ENCODE measurements at places on chromosomes 11 and 22.

DNA sequence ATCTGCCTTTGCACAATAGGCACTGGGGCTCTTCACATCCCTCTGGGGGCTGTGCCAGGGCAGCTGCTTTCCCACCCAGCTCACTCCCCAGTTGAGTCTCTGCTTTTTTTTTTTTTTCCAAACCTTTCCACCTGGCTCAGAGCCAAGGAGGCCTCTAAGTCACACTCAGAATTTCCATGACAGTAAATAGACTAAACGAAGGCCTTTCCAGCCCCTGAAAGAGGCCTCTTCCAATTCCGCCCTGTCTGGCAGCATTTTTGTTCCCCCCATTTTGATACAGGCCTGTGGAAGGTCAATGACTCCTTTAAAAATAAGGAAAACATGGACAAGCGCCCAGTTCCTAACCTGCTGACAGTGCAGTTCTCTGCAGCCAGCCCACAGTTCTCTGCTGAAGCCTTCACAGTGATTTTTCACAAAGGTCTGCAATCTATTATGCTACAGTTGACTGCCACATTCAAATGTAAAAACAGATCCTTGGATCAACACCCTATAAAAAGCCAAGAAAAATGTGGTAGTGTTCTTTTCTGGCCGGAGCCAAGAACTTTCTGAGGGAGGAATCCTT lies 107.5 kb upstream of the SESN3 start:
- no peak for DNase-seq

DNA sequence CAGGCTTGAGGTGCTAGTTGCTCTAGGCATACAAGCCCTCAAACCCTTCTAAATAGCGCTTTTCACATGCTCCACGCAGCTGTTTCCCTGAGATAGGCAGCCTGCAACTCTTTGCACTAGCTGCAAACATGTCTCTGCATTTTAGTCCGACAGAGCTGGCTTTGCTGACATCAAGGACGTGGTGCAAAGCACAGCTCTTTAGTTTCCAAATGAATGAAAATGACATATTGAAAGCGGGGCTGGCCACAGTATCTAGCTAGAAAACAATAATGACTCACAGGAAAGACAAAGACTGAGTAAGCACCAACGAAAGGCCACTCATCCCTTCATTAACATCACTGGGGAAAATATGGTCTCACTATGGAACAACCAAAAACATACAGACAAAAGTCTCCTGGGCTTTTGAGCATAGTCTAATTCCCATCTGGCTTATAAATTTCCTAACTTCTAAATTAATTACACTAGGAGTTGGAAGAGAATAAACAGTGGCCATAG lies 15.3 kb upstream of the ZC3H12C start:
- no peak for DNase-seq

DNA sequence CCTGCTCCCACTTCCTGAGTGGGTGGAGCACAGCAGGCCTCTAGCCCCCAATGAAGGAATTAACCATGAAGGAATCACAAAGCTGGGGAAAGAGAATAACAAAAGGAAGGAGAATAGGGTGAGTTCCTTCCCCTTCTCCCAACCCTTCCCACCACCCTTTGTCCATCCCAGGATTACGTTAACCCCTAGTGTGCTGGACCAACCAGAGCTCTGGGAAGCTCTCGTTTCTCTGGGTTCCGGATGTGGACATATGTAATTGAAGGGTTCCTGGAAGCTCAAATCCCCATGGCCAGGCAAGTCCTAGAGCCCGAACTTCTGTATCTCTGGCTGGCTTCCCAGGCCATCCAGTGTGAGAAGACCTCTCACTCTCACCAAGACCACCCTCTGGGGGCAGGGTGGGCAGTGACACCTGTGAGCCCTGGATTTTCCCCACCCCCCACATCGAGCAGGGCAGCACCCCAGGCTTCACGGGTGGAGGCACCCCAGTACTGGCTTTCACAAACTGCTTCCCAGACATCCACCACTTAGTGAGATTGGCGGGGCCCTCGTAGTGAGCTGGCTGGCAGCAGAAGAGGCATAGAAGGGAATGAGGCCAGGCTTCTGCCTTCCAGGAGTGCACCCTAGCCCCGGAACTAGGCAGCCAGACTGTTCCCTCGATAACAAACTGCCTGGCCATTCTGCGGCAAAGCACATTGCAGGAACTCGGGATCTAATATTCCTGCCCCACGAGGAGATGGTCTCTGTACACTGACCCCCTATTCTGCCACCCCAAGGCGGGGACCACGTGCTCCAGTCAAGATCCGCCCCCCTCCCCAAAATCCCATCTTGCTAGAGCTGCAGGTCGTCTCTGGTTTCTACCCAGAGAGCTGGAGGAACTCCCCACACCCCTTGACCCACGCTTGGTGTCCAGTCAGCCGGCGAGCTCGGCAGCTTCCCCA lies 2.1 kb downstream of the NECTIN1 start:
- DNase-seq, result no peak

GRCh38 chr22:20444325-20444724 lies 6.7 kb upstream of the SCARF2 start:
- no peak for DNase-seq

- DNase-seq, result no peak
Observed at GRCh38 chr11:109303342-109303741, 118.6 kb upstream of the C11orf87 start.

GRCh38 chr11:66907751-66908630 lies 50.2 kb downstream of the PC start:
- DNase-seq, result no peak

DNA sequence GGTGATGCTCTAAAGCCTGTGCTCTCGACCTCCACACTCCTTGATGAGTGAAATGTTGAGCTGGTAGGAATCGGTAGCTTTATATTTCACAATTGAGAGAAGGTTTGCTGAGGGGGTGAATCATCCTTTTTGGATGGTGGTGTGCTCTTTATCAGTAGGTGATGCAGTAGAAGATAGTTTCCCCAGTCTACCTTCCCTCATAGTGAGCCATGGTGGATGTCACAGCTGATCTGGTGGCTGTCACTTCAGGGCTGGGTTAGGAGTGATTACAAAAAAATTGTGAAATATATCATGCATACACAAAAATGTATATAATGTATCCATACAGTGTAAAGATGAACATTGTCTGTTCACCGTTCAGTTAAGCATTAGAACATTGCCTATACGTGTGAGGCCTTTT lies 105.3 kb downstream of the GRAMD1B start:
- DNase-seq, result no peak

GRCh38 chr22:49400941-49401598 lies 426.6 kb downstream of the BRD1 start:
- DNase-seq, result no peak

DNA sequence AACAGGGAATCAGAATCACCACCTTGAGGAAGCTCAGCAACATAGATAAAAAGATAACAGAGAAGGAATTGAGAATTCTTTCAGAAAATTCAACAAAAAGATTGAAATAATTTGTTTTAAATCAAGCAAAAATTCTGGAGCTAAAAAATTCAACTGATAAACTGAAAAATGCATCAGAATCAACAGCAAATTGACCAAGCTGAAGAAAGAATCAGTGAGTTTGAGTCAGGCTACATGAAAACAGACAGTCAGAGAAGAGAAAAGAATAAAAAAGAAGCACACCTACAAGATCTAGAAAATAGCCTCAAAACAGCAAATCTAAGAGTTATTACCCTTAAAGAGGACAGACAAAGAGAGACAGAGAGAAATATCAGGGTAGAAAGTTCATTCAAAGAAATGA lies 28.8 kb downstream of the BTG4 start:
- no peak for DNase-seq

DNA sequence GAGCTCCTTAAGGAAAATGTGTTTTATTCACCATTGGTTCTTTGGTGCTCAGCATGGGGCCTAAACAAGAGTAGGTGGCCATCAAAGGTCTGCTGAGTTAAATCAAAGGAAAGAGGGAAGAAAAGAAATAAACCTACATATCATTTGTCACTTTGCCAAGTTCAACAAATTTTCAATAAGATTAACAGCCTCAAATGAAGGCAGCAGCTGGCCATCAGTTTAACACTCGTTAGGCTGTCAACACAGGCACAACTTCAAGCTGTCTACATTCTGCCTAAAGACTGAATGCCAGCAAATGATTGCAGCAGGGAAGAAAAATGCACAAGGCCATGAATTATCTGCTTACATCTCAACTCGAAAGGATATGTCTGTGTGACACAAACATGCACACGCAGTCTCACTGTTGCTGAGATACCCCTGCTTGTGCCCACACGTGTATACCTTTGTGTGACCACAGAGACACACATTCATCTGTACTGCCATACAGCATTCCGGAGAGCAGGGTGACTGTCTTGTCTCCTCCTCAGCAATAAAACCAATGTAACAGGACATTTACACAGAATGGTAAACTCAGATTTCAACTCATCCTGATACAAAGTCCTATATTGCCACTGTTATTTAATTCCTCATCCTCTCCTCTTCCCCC lies 40.1 kb downstream of the TRIM66 start:
- no peak for DNase-seq

- DNase-seq, result no peak
Observed at GRCh38 chr22:39589875-39590274, 19.3 kb downstream of the CACNA1I start.

GRCh38 chr22:25156736-25157135 lies 42.9 kb upstream of the CRYBB3 start:
- no peak for DNase-seq

DNA sequence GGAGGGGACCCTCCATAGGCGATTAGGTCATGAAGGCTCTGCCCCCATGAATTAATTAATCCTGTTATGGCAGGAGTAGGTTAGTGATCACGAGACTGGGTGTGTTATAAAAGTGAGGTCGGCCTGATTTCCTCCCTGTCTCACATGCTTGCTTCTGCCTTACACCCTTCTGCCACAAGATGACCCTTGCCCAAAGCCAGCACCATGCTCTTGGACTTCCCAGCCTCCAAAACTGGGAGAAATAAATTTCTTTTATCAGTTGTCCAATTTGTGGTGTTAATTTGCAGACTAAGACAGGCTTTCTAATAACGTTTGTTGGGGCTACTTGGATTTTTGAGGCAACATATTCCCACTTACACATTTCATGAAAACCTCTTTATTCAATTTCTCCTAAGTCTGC lies 23.4 kb upstream of the ALDH3B2 start:
- DNase-seq, result no peak

GRCh38 chr11:1853376-1854131 lies 670 bp downstream of the LSP1 start:
- DNase-seq, result no peak

DNA sequence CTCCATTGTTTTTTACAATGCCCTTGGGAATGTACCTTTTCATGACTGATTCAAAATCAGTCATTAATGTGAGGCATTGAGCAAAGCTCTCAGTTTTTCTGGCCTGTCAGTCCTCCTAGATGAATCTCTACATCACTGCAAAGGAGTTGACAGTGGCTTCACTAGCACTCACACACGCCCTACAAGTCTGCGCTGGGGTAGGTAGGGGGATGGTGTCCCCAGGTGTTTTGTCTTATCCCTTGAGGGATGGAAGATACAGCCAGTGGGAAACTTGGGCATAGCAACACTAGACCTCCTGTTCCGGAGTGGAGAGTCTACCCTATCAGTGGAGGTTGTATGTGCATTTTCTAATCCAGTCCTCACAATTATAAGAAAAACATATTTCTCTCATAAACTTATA lies 27.0 kb downstream of the TRIM77 start:
- DNase-seq, result no peak

GRCh38 chr11:133712051-133712560 lies 133.2 kb downstream of the SPATA19 start:
- DNase-seq, result no peak

Measured in activated gamma-delta T cell (primary cell).